ENCODE measurements at places on chromosomes 6 and 20.

GRCh38 chr6:39361657-39362486 is 39.4 kb upstream of the KCNK16 start:
- DNase-seq, result peak; percentile 47

GRCh38 chr6:118553132-118553531 is 5.0 kb downstream of the PLN start:
- DNase-seq, result no peak

GRCh38 chr6:71284785-71285184 is 3.8 kb upstream of the OGFRL1 start:
- DNase-seq, result no peak

GRCh38 chr6:4922488-4923037 is 81.3 kb downstream of the RPP40 start:
- DNase-seq, result no peak

GRCh38 chr6:46781478-46782378 is 11.5 kb upstream of the MEP1A start:
- peak; percentile 33 for DNase-seq

DNA sequence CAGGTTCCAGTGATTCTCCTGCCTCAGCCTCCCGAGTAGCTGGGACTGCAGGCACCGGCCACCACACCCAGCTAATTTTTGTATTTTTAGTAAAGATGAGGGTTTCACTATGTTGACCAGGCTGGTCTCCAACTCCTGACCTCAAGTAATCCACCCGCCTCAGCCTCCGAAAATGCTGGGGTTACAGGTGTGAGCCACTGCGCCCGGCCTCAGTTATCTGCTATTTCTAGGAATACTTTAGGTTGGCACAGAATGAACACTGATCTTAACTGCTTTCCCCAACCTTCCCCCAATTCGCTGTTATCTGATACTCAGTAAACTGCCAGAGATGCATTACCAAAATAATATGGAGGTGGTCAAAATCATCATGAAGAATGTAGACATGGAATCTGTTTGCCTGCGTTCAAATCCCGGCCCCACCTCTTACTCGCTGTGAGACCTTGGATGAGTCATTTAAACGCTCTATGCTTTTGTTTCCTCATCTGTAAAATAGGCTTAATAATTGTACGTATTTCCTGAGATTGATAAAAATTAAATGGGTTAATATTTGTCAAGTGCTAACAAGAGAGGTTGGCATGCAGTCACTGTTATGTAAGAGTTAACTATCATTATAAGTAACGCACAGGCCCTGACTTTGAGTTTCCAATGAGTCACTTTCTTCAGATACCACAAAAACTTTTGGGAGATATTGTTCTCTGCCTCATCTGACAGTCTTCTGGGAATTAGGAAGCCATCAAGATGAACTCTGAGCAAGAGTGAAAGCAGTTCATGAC is 44.5 kb upstream of the NCOA3 start:
- DNase-seq, result no peak

GRCh38 chr6:42030585-42031506 is 19.5 kb upstream of the TAF8 start:
- no peak for DNase-seq

- DNase-seq, result no peak
Observed at GRCh38 chr20:33301192-33301930, 18.3 kb downstream of the BPIFB1 start.

DNA sequence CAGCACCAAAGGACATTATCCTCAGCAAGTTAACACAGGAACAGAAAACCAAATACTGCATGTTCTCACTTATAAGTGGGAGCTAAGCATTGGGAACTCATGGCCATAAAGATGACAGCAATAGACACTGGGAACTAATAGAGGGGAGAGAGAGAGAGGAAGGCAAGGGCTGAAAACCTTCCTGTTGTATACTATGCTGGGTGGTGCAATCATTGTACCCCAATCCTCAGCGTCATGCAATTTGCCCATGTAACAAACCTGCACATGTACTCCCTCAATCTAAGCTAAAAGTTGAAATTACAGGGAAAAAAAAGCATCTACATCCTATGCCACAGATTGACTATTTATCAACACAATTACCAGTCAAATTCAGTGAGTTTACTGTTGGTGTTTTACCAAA is 20.0 kb upstream of the VNN1 start:
- no peak for DNase-seq

GRCh38 chr6:70599187-70599586 is 32.5 kb downstream of the SDHAF4 start:
- no peak for DNase-seq

GRCh38 chr6:158122048-158122447 is 46.0 kb downstream of the SERAC1 start:
- no peak for DNase-seq

DNA sequence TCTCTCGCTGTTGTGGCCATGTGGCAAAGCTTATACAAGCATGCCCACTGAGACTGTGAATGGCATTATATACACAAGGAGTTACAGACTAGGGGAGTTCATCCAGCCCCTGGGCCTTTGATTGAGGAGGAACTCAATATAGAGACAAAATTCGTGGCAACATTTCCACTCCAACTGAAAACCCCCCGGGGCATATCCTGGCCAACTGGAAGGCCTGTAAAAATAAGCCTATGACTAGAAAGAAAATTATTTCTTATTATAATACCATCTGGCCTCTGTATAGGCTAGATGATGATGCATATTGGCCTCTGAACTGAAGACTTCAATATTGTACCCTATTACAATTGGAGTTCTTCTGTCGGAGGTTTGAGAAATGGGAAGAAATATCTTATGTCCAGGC is 175.5 kb upstream of the GJE1 start:
- no peak for DNase-seq

GRCh38 chr6:149190224-149190831 is 127.2 kb upstream of the TAB2 start:
- no peak for DNase-seq

DNA sequence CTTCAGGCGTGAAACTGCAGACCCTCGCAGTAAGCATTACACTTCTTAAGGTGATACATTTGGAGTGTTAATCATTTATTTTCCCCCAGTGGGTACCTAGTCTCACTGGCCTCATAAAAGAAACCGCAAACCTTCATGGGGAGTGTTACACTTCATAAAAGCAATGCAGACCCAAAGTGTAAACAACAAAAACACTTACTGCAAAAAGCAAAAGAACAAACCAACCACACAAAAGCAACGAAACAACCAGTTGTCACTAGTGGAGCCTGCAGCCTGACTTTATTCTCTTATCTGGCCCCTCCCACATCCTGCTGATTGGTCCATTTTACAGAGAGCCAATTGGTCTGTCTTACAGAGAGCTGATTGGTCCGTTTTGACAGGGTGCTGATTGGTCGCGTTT is 23.8 kb downstream of the LY86 start:
- DNase-seq, result no peak

DNA sequence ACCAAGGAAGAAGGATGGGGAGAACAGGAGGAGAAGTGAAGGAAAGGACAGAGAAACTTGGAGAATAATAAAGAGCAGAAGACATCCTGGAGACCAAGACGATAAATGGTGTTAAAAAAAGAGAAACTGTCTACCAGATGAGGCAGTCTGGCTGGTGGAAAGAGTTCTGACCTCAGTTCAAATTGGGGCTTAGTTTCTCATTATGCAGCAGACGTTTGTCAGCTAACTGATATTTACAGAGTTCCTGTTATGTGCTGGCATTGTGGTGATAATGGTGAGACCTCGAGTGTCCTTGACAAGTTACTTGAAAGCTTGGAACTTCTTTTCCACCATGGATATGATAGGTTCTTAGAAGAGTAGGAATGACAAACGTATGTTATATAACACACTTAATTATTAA is 142.7 kb downstream of the LRRC1 start:
- DNase-seq, result no peak

DNA sequence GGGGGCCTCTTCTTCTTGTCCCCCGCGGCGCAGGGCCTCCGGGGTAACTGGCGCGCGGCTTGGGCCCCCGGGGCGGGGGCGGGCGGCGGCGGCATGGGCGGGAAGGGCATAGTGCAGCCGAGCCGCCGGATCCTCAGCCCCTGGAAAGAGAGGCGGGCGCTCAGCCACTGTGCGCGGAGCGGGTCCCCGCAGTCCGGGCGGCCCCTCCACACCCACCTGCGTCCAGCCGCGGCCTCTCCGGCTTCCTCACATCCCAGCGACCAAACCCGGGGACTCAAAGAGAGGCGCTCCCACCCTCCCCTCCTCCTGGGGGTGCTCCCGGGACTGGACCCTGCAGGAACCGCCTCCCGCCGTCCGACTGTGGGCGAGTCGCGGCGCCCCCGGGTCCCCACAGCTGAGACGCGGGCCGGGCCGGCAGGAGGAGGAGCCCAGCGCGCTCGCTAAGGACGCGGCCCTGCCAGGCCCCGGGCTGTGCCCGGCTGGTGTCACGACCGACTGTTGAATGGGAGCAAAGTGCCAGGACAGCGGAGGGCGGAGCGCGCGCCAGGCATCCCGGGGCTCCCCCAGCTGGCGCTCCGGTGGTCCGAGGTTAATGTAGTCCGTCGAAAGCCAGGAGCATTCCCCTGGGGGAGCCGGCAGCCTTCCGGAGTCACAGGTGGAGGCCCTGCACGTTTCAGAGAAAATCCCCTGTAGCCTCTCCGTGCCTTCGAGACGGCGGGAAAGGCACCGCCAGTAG is at the start of gene PRR18:
Gene PRR18, minus strand, starts transcription at position 360 of the 736 bp plus-strand sequence. Its CDS starts 250 bp downstream, at position 110.
- DNase-seq, result peak; percentile 84

DNA sequence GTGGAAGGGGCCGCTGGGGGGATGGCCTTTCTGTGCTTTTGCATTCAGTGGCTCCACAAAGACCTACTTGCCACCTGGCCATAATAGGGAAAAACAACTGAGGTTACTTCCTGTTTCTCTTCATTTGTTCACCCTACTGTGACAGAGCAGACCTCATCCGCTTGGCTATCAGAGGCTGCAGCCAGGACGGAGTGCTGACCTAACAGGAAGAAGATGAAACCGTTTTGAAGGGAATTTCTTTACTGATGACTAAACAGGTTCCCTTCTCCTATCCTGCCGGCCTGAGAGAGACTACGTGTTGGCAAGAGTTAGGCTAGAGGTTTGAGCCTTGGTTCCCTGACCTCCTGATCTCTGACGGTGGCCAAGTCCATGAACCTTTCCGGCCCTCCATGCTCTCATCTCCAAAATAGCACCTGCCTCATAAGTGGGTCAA is 21.3 kb downstream of the PRR18 start:
- DNase-seq, result no peak

DNA sequence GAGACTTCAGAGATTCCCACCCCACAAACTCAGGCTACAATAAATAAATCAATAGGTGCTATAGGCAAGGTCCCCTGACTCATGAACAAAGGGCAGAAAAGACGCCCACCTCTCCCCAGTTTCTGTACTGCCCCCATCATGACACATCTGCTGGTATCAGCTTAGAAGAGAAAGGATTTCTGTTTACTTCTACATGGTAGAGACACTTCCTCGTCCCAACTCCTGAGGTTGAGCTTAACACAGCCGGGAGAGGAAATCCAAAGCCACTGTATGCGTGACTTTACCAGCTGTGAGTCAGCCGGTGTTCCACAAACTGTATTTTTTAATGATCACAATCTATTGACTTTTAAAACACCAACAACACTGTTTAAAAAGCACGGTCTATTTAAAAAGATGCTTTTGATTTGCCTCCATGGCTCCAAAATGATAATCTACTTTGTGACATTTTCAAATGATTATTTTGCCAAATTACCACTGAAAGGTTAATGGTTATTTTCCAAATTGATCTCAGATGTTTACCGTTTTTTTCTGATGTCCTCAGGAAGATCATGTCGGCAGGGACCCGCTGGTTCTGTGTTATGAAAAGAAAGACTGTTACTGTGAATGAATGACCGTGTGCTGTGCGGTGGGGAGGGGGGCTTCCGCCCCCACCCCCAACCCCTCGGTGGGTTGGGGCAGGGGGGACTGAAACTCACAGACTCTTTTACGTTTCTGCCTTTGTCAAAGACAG is 72.5 kb downstream of the ATP9A start:
- no peak for DNase-seq

GRCh38 chr6:53618219-53618618 is 47.3 kb downstream of the KLHL31 start:
- DNase-seq, result no peak

DNA sequence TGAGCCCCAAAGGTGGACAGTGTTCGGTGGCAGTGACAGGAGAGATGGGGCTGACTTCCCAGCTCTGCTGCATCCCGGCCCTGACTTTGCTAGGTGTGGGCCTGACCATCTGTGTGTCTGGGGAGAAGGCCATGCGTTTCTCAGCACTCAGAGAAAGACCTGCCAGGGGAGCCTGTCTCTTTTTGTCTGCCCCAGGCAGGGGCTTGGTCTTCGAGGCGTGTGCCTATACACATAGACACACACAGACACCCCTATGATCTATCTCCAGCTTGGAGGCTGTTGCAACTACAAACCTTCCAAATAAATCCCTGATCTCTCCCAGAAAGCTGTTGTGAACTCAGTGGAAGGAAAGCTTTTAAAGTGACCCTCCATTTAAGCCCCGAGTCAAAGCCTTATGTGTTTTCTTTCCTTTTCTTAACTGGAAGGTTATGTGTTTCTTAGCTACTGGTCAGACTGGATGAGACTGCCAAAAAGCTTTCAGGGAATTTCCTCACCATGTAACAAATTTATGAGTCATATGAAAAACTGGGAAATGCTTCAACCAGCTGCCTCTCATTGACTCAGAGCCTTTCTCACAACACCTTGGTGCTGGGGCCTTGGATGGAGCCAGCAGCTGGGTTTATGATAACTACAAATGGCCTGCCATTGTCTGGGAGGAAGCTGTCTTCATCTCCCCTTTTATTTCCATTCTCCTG is 102.6 kb downstream of the CDC5L start:
- DNase-seq, result no peak

DNA sequence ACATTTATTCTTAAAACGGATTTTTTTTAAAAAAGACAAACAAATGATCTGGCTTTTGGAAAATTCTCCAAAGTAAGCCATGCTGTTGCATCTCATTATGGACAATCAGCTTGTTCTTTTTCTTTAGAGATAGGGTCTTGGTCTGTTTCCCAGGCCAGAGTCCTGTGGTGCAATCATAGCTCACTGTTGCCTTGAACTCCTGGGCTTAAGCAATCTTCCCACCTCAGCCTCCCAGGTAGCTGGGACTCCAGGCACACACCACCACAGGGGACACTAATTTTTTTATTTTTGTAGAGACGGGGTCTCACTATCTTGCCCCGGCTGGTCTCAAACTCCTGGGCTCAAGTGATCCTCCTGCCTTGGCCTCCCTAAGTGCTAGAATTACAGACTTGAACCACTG is 45.9 kb upstream of the TGM3 start:
- no peak for DNase-seq

DNA sequence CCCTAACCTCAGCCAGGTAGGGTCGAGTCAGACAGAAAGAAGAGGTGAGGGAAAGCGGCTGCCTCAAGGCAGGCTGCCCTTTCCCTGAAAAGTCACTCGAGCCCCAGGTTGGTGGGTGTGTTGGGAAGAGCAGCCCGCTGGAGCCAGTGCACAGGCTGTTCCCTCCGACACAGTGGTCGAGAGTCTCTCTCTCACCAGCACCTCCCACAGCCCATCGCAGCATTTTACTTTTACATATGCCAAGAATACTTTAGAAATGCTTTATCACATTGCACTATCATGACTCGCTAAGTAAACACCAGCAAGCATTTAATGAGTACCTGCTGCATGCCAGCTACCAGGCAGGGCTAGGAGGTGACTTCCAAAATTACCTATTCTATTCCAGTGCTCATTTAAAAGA is 1.7 kb downstream of the PRPH2 start:
- DNase-seq, result no peak
